NCI-H460 (cell line): ENCODE measurements at places on chromosomes 4 and X. TPM values are rescaled to one million over a fixed set of nuclear protein-coding genes. Genes with fewer than 3 reads are reported as not detected.

PCSK1N gene
- 7.5 and 8.1 TPM in 2 replicates for total RNA-seq

RBM46 gene
- total RNA-seq: not detected in 2 replicates

SEC24D gene
- 25.6 and 25.8 TPM in 2 replicates for total RNA-seq

NRK gene
- not detected in 2 replicates for total RNA-seq

KANTR gene
- 6.4 and 8.0 TPM in 2 replicates for total RNA-seq

TLR8 gene
- not detected in 2 replicates for total RNA-seq

PNMA5 gene
- not detected in 2 replicates for total RNA-seq

PTCHD1 gene
- total RNA-seq: 4.0 and 4.7 TPM in 2 replicates

DGKK gene
- not detected in 2 replicates for total RNA-seq

TMEM175 gene
- 8.1 and 11.2 TPM in 2 replicates for total RNA-seq

CCNA2 gene
- total RNA-seq: 58.1 and 64.0 TPM in 2 replicates

EGFL6 gene
- not detected in 2 replicates for total RNA-seq

CPZ gene
- 0.32 TPM in 1 of 2 replicates, not detected in the other for total RNA-seq

CDX4 gene
- not detected in 2 replicates for total RNA-seq

RTL9 gene
- total RNA-seq: 0.02 TPM in 1 of 2 replicates, not detected in the other

MAGEH1 gene
- total RNA-seq: 9.4 and 10.8 TPM in 2 replicates

RNF128 gene
- total RNA-seq: 0.12 TPM in 1 of 2 replicates, not detected in the other

NBDY gene
- total RNA-seq: 67.2 and 68.0 TPM in 2 replicates

HCFC1 gene
- total RNA-seq: 28.0 and 30.3 TPM in 2 replicates

MAP9 gene
- 13.0 and 13.8 TPM in 2 replicates for total RNA-seq

SSX2 gene
- total RNA-seq: not detected in 2 replicates

MAGEB17 gene
- total RNA-seq: not detected in 2 replicates

GSX2 gene
- total RNA-seq: not detected in 2 replicates

GCNA gene
- 3.6 and 5.3 TPM in 2 replicates for total RNA-seq

ADH4 gene
- not detected in 2 replicates for total RNA-seq

NEUROG2 gene
- not detected in 2 replicates for total RNA-seq

CENPE gene
- 22.4 and 26.3 TPM in 2 replicates for total RNA-seq

SPANXN4 gene
- total RNA-seq: 34.8 and 37.5 TPM in 2 replicates

ENAM gene
- not detected in 2 replicates for total RNA-seq

PPP1R3F gene
- total RNA-seq: 7.3 and 7.9 TPM in 2 replicates

CABS1 gene
- total RNA-seq: not detected in 2 replicates
